ENCODE measurements at places on chromosomes 1 and 21. TPM values are rescaled to one million over a fixed set of nuclear protein-coding genes. Genes with fewer than 3 reads are reported as not detected.

The OR2L5 gene
- not detected for total RNA-seq

The LCE3D gene
- total RNA-seq = not detected

The CD247 gene
- not detected for total RNA-seq

The GJB3 gene
- not detected for total RNA-seq

The KRTAP19-1 gene
- not detected for total RNA-seq

The SLC44A3 gene
- total RNA-seq = 0.34 TPM

The ADCY10 gene
- total RNA-seq = not detected

The HSPA13 gene
- 32.6 TPM for total RNA-seq

The S1PR1 gene
- 3.5 TPM for total RNA-seq

The ARL8A gene
- 26.3 TPM for total RNA-seq

The PDZK1 gene
- total RNA-seq = not detected

The PCP4 gene
- not detected for total RNA-seq

The ALPL gene
- 4.0 TPM for total RNA-seq

Data from pericardium fibroblast (primary cell).